IMR-90 (cell line): ENCODE measurements at places on chromosomes 5 and 9.

DNA sequence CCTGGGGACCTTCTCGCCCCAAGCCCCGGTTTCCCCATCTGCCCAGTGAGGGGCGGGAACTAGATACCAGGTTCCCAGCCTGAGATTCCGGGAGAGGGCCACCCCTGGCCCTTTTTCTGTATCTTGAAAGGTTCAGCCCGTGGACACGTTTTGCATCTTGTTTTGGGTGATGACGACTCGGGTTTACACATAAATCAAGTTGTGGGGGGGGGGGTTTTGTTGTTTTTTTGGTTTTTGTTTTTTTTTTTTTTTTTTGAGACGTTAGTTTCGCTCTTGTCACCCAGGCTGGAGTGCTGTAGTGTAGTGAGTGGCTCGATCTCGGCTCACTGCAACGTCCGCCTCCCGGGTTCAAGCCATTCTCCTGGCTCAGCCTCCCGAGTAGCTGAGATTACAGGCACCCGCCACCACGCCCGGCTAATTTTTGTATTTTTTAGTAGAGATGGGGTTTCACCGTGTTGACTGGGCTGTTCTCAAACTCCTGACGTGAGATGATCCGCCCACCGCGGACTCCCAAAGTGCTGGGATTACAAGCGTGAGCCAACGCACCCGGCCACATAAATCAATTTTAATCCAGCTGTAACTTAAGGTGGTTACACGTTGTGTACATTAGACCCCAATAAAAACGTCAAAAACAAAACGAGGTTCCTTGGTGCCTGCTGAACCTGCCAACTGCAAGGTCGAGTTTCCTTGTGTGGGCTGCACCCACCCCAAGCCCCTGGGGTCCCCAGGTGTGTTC, 1.1 kb upstream of the BRD3 start:
- DNase-seq: peak; percentile 6

DNA sequence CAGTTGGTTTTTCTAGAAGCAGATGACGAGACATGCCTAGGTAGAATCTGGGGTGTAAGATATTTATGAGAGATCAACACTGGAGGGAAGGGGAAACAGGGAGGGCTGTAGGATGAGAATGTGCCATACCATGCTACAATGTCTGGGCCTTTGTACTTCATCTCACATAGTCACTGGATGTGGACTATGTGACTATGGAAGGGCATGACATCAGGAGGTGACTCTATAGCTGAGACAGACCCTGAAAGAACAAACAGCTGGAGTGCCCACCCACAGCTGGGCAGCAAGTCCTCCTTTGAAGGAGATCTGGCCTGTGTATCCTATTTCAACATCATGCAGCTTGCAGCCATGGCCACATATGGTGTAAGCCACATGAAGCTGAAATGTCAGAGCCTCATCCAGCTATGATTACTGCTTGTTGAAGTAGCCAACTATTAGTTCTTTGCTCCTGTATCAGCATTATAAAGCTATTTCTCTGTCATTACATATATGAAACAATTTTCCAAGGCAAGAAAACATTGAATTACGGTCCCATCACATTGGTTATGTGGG, 46.2 kb upstream of the KIF2A start:
- no peak for DNase-seq

DNA sequence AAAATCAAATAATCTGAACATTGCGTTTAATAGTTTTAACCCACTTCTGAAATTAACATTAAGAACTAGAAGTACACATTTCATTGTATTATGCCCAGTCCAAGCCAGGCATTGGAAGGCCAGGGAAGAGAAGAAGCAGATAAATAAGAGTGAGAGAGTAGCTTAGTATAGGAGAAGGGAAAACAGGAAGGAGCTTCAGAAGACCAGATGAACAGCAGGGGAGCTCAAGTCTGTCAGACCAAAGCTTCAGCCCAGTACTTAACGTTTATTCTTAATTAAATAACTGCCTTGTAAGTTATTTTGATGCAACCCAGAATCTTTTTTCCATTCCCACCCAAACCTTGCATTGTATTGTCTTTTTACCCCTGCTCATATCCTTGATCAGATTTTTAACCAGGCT, 11.5 kb upstream of the FAM120AOS start:
- DNase-seq: no peak

DNA sequence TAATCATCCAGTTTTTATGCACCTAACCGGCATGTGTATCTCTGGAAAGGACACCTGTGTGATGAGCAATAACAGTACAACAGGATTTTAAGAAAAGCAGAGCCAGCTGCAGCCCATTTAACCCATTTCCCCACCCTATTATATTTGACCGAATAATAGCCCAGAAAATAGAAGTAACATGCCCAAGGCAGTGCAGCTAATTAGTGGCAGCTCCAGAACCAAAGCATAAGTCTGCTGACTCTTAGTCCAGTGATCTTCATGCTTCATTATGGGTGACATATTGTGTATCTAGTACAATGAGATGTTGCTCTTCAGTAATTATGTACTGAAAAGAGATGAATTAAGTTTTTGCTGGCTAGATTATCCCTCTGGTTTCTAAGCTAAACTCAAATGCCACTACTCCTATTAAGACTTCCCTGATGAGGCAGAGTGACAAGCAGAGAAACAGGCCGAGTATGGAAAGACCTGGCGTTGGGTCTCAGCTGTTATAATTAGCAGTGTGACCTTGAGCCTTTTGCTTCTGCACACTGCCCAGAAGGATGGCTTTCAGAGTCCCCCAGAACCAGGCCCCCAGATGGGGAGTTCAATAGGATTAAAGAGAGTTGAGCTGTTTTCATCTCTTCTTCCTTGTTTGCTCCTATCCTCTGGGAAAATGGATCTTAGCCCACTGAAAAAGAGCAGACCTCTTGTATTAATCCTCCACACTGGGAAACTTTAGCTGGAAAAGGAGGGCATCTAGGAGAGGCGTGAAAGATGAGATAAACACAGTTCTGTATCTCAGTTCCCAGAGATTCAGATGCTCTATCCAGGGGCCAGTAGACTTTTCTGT, 10.8 kb upstream of the C1QTNF3 start:
- no peak for DNase-seq

- DNase-seq: peak; percentile 65
These were observed 69.6 kb downstream of the EPB41L4B start for GRCh38 chr9:109251080-109251775.

DNA sequence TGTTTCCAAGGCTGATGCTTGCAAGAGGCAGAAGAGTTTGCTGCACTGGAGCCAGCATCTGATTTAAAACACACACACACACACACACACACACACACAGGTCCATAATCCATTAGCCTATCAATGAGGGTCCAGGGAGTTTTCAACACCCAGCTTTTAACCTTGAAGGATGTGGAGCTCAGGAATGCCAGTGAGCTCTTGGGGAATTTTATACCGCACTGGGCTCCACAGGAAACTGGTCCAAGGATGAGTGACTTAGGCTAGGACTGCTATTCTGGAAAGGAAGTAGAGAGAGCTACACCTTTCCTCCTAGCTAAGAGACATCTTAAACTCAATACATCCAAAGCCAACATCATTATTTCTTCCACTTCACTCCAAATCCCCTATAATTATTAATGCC, 942 bp upstream of the NRG2 start:
- no peak for DNase-seq

GRCh38 chr9:133371261-133371711, 4.6 kb downstream of the SURF4 start:
- no peak for DNase-seq

- DNase-seq: no peak
These were observed 404.0 kb downstream of the PDE4D start for GRCh38 chr5:59489551-59489950.

- peak; percentile 97 for DNase-seq
These were observed 318.6 kb upstream of the RGMB start for GRCh38 chr5:98454904-98455303.

- DNase-seq: no peak
These were observed 44.6 kb upstream of the SPDL1 start for GRCh38 chr5:169538944-169539343.

GRCh38 chr9:84435902-84436301, 95.3 kb upstream of the SLC28A3 start:
- DNase-seq: no peak

DNA sequence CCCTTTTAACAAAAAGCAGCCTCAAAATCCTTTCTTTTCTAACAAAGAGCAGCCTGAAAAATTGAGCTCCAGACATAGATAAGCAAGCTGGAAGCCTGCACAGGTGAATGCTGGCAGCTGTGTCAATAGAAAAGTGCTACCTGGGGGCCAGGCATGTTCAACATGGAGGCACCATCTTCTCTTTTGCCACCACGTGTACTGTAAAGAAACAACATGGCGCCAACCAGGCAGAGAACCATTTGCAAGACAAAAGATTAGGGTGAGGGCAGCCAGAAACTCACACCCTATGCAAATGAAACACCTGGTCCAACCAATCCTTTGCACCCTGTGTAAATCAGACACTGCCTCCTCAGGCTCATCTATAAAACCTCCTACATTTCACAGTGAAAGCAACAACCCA, 96.0 kb downstream of the ACTL7B start:
- DNase-seq: no peak

GRCh38 chr9:34563262-34563661, 26.3 kb downstream of the CNTFR start:
- no peak for DNase-seq

DNA sequence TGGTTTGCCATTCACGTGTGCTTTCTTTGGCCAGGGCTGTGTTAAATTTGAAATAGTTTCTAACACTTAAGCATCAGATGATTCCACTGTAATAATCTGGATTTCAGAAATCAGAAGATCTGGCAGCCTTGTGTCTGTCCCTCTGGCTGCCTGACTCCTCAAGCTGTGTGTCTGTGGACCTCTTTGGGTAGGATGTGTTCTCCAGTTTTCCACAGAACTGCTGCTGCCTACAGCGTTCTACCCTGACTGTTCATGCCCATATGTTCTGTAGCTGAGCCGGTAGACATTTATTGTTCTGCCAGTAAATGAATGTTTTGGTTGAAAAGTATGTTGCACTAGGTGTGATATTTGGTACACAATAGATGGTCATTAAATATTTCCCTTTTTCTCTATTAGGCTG, 81.3 kb downstream of the SH3GL2 start:
- DNase-seq: no peak

DNA sequence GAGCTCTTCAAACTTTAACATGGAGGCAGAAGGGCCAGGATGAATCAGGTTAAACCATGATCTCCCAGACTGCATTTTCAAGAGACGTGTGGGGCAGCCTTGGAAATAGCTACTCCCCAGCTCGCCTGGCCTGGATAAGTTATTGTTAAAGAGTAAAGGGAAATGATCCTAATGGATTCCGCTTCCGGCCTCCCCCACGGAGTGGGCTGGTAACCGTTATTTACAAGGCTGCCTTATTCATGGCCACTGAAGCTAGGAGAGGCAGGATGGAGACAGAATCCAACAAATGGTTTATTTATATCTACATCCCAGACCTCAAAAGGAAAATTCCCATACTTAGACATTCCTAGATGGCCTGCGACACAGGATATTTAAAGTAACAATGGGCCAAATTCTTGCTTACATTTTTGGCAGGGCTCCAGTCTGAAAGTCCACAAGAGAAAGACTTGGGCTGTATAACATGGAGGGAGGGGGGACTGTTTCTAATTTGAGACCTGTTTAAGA, 27.9 kb downstream of the SPRY4 start:
- peak; percentile 90 for DNase-seq

- DNase-seq: peak; percentile 25
These were observed 29.5 kb downstream of the MRPS27 start for GRCh38 chr5:72290356-72291133.

DNA sequence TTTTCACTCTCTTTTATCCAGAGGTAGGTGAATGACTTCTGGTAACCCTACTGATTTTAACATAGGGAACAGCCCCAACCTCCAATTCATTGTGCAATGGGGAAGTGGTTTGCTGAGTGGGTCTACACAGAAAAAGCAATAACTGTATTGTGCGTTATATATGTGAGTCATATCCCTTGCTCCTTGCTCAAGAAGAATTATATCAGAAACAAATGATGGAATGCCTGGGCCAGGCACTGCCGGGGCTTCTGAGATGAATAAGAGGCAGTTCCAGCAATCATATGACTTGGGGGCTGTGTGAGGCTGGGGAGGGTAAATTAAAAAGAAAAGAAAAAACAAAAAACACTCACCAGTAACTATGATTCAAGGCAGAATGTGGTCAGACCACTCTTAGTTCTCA, 79.2 kb upstream of the ABCA1 start:
- DNase-seq: peak; percentile 92

GRCh38 chr9:118364266-118365106, 660.3 kb downstream of the TLR4 start:
- no peak for DNase-seq

GRCh38 chr5:158780656-158781237, 319.0 kb downstream of the EBF1 start:
- DNase-seq: no peak

- no peak for DNase-seq
These were observed 41.3 kb upstream of the MEF2C start for GRCh38 chr5:88924330-88924657.

- peak; percentile 69 for DNase-seq
These were observed 84.5 kb upstream of the MOCS2 start for GRCh38 chr5:53194086-53194485.

GRCh38 chr9:113963017-113963620, 87.0 kb downstream of the ZNF618 start:
- DNase-seq: peak; percentile 49

GRCh38 chr9:129171993-129172751, 5.9 kb downstream of the IER5L start:
- DNase-seq: no peak

GRCh38 chr9:73548201-73548600, 396.5 kb downstream of the ANXA1 start:
- no peak for DNase-seq

DNA sequence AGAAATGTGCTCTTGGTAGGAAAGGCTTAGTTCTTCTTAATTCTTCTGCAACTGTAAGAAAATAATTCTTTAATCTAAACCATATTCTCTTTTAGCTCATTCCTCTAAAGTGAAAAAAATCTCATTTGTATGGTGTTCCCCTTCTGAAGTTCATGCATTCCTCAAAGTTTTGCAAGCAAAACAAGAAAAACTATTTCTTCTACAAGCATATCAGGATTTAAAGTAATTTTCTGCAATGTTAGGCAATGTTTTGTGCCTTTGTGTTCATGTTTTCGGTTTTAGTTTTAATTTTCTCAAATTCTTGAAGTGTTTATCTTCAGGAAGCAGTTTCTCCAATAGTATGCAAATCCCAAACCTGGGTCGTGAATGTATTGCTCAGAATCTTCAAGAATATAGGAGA, 12.7 kb upstream of the GPR21 start:
- no peak for DNase-seq

- DNase-seq: peak; percentile 6
These were observed 28.1 kb downstream of the NTRK2 start for GRCh38 chr9:84697509-84698114.

GRCh38 chr9:107249131-107249533, 33.9 kb upstream of the RAD23B start:
- DNase-seq: peak; percentile 46

DNA sequence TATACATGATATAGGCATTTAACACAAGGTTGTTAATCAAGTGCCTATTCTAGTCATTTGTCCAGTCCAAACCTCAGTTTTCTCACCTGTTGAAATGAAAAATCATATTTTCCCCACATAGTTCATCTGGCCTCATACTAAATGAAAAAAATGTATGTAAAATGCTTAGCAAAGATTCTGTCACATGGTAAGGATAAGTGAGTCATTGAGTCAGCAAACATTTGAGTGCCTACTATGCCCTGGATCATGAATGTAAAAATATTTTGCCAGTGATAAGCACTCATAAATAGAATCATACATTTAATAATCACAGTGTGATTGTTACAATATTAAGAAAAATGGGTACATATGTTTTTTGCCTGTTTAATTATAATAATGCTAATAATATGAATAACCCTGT, 181.2 kb upstream of the PAPPA start:
- peak; percentile 55 for DNase-seq

GRCh38 chr5:98846520-98846919, 73.1 kb downstream of the RGMB start:
- no peak for DNase-seq
